NCI-H460 (cell line): ENCODE measurements at places on chromosomes 13 and 19. TPM values are rescaled to one million over a fixed set of nuclear protein-coding genes. Genes with fewer than 3 reads are reported as not detected.

DNA sequence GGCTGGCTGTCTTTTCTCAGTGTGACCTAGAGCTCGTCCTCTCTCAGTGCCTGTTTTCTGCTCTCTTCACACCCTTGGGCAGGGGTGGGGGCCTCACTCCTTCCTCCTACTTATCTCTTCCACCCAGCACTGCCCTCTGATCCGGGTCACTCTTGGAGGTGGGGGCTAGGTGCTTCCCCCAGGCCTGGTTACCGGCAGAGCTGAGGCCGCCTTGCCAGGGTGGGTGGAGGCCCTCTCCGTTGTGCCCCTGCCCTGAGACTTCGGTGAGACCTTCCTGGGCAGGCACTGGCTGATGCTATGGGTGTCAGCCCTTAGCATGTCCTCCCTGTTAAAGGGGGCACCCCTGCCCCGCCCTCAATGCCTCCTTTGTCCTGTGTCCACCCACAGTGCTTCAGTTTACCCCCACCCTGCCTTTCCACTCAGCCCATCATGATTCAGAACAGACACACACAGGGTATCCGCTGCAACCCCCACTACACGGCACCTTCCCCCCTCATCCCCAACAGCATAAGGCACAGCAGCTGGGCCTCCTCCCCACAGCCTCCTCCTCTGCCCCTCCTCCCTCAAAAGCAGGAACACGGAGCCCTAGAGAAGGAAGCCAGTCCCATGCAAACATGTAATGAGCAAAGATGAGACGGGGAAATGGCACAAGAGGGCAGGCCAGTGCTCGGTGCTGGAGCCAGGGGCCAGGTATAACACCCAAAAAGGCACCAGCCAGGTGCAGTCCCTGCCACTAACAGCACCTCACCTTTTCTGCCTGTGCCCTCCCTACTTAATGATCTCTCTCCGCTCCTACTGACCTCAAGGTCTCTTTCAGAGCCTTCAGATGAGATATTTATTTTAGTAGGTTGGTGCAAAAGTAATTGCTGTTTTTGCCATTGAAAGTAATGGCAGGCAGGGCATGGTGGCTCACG, 9.8 kb downstream of the ZGLP1 start:
- no peak for DNase-seq

ZNF442 gene
- not detected in 2 replicates for total RNA-seq

CEACAM8 gene
- not detected in 2 replicates for total RNA-seq

- DNase-seq, result no peak
These were observed 3.9 kb downstream of the MBNL2 start for GRCh38 chr13:97226013-97226412.

ACP5 gene
- total RNA-seq, result not detected in 2 replicates

F7 gene
- total RNA-seq, result 0.07 TPM in 1 of 2 replicates, not detected in the other

DNA sequence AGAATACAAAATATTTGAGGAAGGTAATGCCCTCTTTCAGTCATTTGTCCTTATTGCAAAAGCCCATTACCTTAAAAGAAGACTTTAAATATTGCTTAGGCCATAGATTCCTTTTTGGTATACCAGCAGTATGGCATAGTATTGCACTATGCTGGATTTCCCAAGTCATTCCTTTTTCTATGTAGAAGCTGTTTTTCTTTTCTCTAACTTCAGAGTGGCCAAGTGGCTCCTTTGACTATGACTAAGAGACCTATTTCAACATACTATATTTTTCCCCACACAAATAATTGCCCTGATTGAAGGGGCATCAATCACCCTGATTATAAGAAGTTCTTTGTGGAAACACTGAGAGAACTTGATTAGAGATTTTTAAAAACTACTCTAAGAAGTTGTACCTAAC, 68.6 kb downstream of the UFM1 start:
- DNase-seq, result no peak

GRCh38 chr13:26340807-26341206, 86.9 kb downstream of the CDK8 start:
- no peak for DNase-seq

- DNase-seq, result no peak
These were observed 472.7 kb downstream of the DIAPH3 start for GRCh38 chr13:59690857-59691500.

ZBTB7A gene
- 12.2 and 14.1 TPM in 2 replicates for total RNA-seq

PCDH9 gene
- 2.8 and 3.0 TPM in 2 replicates for total RNA-seq

DNA sequence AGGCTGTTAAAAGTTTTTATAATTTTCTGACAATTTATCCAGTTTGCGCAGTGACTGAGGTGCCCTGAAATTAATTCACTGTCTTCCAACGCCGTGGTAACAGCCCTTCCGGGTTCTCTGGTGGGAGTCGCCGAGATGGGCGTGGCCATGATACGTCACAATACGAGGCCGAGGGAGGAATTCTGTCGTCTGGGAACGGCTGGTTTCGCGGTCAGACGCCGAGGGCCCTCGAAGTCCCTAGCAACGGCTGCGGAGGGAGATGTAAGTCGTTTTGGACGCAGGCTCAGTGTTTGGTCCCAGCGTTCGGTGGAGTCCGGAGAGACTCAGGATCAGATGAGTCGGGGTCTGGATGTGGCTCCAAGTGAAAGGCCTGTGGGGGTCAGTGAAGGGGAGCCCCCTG, 21.7 kb downstream of the ZNF613 start:
- no peak for DNase-seq

- no peak for DNase-seq
These were observed 921 bp upstream of the TEX29 start for GRCh38 chr13:111319521-111319920.

- no peak for DNase-seq
These were observed 505.7 kb downstream of the EFNB2 start for GRCh38 chr13:106029676-106030290.

GRCh38 chr13:62931853-62932252, 1516.2 kb upstream of the PCDH20 start:
- no peak for DNase-seq

DNA sequence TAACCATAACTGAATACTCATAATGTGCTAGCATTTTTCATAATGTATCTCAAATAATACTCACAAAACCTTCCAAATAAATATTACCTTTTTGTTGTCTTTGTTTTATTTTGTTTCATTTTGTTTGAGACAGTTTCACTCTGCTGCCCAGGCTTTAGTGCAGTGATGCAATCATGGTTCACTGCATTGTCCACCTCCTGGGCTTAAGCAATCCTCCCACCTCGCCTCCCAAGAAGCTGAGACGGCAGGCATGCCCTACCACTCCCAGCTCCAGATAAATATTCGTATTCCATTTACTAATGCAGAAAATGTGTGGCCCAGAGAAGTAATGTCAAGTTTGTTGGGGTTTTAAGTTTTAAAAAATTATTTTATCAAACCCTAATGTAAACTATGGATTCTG, 739.1 kb downstream of the GPC5 start:
- DNase-seq, result no peak

GRCh38 chr19:641702-642101, 2.0 kb downstream of the FGF22 start:
- DNase-seq, result no peak

C2CD4C gene
- 0.05 and 0.12 TPM in 2 replicates for total RNA-seq

GRCh38 chr19:35932291-35932936, 3.8 kb upstream of the LRFN3 start:
- DNase-seq, result no peak

GRCh38 chr19:43300206-43300605, 30.9 kb upstream of the PSG9 start:
- DNase-seq, result no peak

DNA sequence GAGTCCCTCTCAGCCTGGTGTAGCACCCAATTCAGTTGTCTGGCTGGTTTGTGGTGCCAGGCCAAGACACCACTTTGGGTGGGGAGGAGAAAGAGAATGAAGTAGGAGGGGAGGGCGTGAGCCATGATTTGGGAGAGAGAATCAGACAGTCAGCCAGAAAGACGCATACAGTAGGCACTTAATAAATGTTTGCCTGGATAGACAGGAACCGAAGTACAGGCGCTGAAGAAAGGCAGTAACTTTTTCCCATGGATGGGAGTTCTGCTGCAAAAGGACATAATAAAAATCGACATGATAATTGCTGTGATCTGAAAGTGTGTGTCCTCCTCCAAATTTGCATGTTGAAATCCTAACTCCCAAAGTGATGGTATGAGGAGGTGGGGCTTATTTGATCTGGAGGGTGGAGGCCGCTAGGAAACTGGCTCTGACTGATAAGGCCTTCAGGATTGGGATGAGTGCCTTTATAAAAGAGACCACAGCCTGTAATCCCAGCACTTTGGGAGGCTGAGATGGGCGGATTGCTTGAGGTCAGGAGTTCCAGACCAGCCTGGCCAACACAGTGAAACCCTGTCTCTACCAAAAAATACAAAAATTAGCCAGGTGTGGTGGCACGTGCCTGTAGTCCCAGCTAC, 38.4 kb upstream of the PDCD5 start:
- DNase-seq, result no peak

HS6ST3 gene
- total RNA-seq, result not detected in 2 replicates
